ENCODE measurements at places on chromosomes 2 and 18.

DNA sequence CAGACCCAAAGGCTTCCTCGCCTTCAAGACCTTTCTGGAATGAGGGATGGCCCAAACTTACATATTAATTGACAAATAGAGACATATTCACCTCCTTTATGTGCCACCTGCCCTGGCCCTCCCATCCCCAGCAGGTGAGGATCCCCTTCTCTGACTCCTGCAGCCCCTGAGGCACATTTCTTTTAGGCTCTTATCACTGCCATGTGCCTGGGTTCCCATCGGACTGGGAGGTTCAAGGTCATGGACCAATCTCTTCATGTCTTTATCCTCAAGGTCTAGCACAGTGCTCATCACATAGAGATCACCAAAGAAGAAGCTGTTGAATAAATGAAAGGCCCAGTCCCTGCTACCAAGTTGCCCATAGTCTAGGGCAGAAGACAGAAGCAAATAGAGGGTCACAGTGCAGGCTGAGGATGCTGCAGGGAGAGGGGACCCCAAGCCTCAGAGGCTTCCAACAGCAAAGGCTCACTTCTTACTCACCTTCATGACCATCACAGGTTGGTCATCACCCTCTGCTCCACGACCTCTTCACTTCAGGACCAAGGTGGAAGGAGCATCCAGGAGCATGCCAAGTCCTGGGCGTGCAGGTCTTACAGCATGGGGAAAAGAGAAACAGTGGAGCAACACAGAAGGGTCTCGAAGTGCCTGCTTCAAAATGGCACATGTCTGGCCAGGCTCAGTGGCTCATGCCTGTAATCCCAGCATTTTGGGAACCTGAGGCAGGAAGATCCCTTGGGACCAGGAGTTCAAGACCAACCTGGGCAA, 193.9 kb downstream of the SMAD2 start:
- DNase-seq = no peak

DNA sequence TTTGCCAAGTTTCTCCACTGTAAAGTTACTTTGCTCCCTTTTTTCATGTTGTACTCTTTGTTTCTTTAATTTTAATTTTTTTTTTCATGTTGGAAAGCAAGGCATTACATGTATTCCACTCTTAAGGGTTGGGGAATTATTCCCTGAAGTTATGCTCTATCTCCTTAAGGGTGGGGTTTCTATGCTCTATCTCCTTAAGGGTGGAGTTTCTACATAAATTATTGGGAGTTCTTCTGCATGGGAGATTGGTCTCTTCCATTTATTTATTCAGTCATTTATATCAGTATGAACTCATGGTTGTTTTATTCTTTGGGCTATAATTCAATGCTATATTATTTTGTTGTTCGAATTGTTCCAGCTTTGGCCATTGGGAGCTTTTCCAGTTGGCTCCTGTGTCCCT, 11.2 kb downstream of the MRPL33 start:
- DNase-seq = no peak

DNA sequence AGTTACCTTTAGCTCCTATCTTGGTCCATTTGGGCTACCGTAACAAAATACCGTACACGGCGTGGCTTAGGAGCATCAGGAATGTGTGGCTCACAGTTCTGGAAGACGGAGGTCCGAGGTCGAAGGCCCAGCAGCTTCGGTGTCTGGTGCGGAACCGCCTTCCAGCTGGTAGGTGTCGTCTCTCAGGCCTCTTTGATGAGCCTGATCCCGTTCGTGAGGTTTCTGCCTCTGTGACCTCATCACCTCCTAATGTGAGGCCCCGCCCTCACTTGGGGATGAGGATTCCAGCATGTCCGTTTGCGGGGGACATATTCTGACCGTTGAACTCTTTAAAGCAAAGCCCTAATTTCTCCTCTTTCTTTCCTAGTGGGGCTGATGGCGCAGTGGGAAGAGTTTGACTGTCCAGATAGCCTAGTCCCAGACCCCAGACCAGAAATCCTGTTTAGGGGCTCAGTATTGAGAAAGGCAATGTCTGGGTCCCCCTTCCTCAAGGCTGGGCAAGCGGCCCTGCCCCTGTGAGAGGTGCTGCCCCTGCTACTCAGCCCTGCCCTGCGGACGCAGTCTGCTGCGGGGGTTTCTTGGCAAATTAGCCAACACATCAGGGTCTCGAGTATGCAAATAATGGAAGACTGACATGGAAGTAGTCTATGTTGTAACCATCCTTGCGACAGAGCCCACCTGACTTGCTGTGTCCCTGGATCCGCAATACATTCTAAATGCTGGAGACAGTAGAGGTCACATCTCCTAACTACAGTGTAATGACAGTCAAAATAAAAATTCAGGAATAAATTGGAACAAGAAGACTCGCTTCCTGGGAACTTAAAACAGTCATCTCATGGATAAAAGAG, 128.0 kb downstream of the ASB1 start:
- DNase-seq = no peak

DNA sequence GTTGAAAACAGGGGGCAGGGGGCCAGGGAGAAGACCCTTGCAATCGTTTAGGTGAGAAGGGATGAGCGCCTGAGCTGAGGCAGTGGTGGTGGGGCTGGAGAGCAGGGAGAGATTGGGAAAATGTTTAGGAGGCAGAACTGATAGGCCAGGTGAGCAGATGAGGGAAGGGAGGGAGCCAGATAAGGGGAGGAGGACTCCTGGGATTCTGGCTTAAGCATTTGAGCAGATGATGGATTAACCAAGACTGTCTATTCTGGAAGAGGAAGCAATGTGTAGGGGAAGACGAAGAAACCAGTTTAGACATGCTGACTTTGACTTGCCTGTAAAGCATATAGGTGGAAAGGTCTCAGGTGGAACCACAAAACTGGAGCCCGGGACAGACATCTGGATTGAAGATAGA, 49.9 kb upstream of the ASPRV1 start:
- no peak for DNase-seq

DNA sequence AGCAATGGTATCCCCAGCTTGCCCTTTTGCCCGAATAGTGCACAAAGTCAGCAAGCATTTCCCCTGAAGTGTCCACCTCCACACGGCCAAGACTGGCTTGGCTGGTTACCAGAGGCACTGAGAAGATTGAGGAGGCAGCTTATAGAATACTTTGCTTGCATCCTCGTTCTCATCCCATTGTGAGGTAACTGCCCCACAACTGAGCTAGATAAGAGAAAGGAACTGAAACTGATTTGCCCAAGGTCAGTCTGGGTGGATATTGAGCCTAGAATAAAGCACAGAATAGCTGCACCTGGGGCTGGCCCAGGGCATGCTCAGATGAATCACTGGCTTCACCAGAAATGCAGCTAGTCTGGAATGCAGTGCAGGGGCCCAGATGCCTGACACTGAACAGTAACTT, 32.7 kb upstream of the MAP4K3 start:
- DNase-seq = peak; percentile 27

DNA sequence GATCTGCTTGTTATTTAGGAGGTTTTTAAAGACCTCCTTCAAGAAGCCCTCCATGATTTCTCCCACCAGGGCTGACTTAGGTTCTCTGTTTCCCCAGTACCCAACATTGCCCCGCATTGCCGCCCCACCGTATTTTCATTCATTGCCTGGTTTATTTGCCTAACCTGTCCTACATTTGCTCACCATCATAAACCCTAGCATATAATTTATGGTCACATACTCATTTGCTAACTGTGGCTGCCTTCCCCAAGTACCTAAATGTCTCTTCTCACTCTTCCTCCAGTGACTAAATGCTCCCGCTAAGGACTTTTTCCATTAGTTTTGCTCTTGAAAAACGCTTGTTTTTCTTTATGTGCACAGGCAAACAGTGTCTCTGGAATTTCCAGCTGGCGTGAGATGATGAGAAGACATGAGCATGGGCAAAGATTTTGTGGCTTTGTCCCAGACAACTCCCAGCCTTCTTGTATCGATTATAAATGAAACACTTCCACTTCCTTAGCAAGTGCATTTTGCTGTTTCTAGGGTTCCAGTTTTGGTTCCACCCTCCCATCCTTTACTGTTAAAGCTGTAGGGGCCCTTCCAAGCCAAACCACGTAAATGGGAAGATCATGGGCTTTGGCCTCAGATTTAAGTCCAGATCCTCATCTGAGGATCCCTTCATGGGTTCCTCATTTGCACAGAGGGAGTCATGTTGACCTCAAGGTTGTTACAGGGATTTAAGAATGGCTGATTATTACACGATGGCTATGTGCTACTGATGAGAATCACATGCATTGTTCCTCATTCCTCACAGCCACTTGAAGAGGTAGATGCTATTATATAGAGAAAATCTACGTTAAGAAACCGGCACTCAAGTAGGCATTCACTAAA, 21.0 kb upstream of the ARMC9 start:
- no peak for DNase-seq

DNA sequence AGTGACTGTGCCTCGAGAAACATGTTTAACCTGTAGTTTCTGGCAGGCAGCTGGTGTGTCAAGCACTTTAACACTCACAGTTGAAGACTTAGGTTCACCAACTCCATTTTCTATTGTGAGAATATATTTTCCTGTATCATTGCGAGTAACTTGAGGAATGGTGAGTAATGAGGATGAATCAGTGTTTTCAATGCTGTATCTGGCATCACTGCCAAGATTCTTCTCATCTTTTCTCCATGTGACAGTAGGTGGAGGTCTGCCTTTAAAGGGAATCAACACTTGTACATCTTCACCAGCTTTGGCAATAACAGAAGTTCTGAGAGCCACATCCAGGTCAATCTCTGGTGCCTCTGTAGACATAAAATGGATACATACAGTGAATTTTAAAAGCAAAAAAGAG, 72.8 kb downstream of the PLEKHA3 start:
- DNase-seq = no peak

- peak; percentile 77 for DNase-seq
Measured at GRCh38 chr2:169221745-169222369, 140.5 kb downstream of the LRP2 start.

DNA sequence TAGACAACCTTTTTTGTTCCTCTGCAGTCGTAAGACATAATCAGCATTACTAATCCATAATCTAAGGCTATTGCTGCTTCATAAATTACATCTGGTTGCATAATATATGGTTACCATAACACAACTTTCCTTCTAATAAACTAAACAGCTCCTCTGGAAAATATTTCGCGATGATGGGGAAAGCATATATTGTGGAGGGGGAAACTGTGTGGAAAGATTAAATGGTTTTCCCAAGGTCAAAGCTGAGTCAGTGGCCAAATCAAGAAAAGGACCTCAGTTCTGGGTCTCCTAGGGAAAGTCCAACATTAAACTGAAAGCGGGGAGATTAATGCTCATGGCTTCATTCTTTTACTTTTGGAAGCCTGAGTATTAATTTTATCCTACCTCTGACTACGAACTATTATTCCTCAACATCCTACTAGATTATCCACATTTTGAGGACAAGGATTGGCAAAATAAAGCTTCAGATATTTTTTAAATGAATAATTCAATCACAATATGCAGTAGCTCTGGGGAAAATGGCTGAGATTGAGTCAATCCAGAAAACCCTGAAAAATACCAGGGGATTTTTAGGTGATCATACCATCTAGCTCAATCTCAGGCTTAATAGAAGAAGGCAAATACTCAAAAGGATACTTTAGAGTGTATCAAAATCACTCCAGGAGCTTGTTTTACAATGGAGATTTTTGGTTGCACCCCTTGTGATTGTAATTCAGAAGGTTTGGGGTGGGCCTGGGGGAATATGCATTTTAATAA, 33.8 kb upstream of the STK17B start:
- DNase-seq = no peak

- peak; percentile 54 for DNase-seq
Measured at GRCh38 chr2:127174136-127174535, 46.0 kb downstream of the CYP27C1 start.

DNA sequence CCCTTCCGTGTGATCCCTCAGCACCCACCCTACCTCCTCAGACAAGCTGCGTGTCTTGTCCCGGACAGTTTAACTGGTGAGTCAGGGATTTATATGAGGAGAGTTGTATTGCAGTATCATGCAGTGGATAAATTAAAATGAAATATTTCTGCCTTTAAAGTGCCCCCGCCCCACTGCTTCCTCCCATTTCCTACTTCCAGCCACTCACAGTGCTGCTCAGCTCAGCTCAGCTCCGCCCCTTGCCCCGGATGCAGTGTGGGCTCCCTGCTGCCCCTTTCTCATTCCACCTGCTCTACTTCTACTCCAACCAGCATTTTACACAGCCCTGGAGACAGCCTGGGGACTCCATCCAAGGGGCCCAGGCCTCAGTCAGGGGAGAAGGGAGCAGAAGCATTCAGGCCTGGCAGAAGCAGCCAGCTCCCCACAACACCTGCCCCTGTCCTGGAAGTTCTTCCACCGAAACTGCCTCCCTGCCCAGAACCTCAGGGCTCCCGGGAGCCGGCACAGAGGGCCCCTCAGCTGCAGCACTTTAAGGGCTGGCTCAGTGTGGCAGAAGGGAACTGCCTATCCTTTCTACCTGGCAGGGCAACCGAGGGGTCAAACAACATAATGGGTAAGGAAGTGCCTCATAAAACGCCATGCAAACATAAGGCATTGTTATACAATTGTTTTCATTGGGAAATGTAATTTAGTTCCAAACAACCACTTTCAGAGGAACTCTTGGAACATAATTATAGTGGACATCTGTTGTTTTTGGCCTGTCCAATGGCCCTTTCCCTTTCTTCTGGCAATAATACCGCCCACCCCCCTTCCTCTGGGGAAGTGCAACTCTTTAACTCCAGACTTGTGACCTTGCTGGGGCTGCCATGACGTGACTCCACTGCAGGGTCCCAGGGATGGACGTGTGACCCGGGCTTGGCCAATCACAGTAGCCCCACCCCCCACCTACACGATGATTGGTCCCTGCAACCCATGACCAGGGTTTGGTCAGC, 102.3 kb downstream of the LIPG start:
- no peak for DNase-seq

DNA sequence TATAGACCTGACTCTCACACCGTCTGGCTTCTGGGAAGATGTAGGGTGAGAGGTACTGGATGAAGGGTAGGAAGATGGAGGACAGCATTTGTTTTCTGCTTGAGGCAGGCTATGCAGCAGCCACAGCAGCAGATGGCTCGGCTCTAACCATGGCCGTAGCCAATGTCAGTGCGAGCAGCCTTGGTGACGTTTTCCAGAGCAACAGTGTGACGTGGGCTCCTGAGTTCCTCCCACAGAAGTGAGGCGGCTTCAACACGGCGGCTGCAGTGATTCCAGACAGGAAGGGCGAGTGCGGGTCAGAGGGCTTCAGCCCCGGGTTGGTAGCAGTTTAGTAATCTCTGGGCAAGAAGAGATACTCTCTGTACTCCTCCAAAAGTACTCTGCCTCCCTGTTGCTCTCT, 133.0 kb upstream of the MYT1L start:
- DNase-seq = peak; percentile 4

DNA sequence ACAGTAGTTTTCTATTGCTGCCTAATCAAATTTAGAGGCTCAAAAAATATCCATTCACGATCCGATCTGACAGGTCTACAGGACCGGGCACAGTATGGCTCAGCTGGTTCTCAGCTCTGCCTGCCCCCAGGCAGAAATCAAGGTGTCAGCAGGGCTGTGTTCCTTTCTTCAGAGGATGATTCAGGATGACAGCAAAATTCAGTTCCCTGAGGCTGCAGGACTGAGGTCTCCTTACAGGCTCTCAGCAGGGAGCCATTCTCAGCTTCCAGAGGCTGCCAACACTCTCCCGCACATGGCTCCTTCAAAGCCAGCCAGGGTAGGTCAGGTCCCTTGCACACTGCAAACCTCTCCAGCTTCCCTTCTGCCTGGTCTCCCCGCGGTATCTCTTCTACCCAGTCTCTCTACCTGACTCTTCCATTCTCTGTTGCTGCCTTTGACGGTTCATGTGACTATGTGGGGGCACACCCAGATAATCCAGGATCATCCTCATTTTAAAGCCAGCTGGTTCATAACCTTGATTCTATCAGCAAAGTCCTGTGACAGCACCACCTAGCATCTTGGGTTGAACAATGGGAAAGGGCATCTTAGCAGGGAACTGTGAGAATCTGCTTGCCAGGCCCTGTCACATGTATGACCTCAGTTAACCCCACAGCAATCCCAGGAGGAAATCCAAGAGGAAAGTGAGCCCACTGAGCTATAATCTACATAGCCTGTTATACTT, 50.4 kb downstream of the UXS1 start:
- DNase-seq = no peak
